ENCODE measurements at places on chromosomes 11 and 22.

GRCh38 chr22:33652615-33653014, 267.7 kb downstream of the LARGE1 start:
- DNase-seq: no peak

- no peak for DNase-seq
Measured at GRCh38 chr22:32701034-32701433, 100.5 kb upstream of the TIMP3 start.

DNA sequence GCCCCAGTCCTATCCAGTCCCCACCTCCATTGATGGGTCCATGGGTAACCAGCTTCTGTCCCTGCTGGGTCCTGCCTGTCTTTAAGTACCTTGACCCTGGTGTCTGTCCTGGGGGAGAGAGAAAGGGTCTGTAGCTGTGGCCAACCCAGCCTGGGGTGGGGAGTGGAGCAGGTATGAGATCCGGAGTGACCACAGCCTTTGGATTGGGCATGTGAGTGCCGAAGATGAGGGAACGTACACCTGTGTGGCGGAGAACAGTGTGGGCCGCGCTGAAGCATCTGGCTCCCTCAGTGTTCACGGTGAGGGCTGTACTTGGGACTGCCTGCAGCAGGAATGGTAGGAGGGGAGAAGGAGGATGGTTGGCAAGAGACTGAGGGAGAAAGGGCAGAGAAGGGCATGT, 5.2 kb downstream of the ROBO3 start:
- no peak for DNase-seq

DNA sequence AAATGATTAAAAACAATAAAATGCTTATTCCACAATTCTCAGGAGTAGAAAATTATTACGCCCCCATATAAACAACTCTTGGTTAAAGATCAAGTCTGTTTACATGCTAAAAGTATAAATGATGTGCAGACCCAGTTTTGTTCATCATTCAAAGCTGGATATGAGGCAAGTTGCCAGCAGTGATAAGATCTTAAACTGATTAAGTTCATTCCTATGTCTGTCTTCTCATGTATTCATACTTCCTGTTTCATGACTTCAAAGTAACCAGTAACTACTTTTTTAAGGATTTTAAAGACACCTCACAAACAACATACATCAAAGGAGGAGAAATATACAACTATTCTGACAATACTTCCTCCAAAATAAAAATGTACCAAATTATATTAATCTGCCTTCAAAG, 55.0 kb upstream of the ARHGAP32 start:
- DNase-seq: peak; percentile 47

DNA sequence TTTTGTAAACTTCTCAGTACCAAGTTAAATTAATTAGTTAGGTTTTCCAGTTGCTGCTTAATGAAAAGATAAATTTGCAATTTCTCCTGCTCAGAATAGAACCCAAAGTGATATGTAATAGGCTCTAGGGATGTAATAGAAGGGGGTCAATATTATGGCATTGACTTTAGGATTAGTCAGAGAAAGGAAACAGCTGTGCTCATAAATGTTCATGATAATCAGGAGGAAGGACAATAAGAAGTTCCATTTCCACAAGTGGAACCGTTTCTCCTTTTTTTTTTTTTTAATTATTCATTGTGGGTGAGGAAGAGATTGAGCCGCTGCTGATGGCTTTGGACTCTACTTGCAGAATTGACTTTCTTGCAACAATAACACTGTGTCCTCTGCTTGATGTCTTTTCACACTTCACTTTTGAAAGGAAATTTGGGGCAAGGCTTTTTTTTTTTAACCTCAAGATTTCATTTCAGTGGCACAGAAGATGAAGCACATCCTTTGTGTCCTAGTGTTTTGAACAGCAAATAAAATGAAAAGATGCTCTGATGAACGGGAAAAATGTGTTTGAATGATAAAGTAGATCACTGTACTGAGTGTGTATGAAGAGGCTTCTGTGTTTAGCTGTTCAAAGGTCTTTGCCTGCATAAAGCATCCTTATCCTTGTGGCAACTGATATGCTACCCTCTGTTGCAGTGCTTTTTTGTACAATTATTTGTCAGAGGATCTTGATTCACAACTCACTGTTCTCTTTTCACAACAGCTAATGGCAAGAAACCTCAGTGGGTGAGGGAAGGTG, 62.4 kb downstream of the GAS2 start:
- no peak for DNase-seq

GRCh38 chr22:44721213-44721612, 19.2 kb downstream of the PRR5 start:
- DNase-seq: peak; percentile 36

- no peak for DNase-seq
Measured at GRCh38 chr11:13098063-13098462, 88.9 kb downstream of the RASSF10 start.

GRCh38 chr11:121329781-121330395, 37.3 kb downstream of the SC5D start:
- no peak for DNase-seq

GRCh38 chr11:1699771-1700170, 2.8 kb downstream of the KRTAP5-6 start:
- DNase-seq: no peak

DNA sequence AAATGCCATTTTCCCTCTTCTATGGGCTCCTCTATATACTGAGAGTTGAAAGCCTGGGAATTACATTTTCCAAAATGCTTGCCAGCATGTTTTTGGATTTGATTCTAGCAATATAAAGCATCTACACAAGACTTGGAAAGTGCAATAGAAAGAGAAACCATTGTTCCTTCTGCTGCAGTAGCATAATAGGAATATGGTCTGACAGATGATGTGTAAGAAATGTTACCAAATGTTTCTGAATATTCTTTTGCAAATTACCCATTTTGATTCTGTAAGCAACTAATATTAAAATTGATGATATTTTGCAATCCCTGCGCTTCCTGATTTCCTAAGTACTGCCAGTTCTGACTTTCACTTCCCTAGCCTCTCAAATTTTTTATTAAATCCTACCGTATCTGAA, 61.6 kb downstream of the CASP12 start:
- no peak for DNase-seq

DNA sequence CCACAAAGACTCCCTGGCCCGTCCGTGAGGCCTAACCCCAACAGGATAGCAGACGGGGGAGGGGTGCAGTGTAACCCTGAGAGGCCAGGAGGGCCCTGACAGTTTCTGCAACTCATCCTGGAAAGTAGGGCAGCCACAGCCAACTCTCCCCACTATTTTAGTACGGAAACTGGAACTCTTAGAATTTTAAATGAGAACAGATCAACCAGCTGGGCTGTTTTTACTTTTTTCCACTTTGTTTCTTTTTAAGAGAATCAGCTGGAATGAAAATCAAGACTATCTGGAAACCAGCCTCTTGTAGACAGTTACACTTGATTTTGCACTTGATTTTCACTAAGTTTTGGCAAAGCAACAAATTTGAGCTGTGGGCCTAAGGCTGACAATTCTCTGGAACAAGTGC, 42.7 kb upstream of the NRIP3 start:
- no peak for DNase-seq

GRCh38 chr22:23849009-23850006, 8.4 kb upstream of the SLC2A11 start:
- DNase-seq: peak; percentile 82

- DNase-seq: no peak
Measured at GRCh38 chr11:69417699-69418085, 63.8 kb upstream of the LINC01488 start.

- DNase-seq: no peak
Measured at GRCh38 chr11:16217631-16218030, 138.7 kb downstream of the SOX6 start.

- DNase-seq: no peak
Measured at GRCh38 chr11:40401132-40401853, 1058.2 kb downstream of the LRRC4C start.

DNA sequence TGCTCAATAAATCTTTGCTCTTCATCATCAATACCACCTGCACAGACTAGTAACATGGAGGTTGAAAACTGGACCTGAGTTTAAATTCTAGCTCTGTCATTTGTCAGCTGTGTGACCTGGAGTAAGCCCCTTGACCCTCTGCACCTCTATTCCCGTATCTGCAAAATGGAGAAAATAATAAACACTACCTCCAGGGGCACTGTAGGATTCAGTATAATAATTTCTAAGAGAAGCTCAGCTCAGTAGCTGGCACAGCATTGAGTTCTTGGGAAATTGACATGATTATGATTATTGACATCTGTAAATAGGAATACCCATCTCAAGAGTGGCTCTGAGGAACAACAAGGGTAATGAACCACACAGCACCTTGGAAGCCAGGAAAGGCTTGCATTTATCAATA, 78.4 kb downstream of the MN1 start:
- DNase-seq: peak; percentile 48

DNA sequence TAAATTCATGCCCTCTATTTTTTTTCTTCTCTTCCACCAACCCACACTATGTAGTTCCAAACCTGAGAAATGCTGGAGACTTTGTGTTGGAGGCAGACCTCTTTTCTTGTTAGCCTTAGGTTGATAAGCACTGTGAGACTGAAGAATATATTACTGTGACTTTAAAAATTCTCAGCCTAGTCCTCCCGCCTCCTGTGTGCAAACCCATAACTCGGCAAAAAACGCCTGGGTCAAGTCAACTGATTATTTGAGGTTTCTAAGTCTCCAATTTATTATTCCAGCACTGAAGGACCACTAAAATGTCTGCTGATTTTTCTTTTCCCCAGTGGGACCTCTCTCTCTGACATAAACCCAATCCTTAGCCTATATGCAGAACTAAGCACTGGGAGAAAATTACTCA, 1946.0 kb upstream of the RAG2 start:
- DNase-seq: no peak

DNA sequence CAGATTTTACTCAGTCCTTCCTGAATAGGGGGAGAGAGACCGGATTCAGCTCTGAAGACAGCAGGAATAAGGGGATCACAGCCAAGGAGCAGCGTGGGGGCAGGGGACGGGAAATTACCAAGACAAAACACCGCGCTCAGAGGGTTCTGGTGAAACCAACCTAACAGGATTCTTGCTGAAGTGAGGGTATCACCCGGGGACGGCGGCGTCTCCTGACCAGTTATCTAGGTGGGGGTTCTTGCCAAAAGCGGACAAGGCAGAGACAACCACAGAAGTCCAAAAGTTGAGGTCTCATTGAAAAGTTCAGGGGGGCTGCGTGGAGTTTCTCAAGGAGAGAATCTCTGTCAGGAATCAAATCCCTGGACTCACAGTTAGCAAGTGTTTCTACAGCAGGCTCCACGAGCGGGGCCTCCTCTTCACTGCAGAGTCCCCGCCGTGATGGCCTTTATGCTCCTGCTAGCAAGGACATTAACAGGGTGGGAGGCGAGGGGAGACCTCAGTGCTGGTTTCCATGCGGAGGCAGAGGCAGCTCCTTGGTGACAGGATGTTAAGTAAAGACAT, 291.0 kb downstream of the BRD1 start:
- DNase-seq: no peak

DNA sequence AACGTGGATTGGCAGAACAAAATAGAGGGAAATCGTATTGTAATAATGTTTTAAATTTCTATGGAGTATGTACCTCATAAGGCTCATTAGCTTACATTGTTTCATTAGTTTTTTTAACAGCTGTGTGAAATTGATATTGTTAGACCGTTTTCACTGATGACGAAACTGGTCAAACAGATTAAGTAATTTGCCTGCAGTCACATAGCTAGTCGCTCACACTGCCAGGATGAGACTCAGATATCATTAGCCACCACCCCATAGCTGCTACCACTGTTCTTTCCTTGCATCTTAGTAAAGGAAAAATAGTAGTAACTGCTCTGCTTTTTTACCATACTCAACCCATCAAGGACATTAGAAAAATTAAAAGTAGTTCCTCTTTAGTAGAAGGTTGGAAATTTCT, 64.0 kb downstream of the DKK3 start:
- peak; percentile 39 for DNase-seq

DNA sequence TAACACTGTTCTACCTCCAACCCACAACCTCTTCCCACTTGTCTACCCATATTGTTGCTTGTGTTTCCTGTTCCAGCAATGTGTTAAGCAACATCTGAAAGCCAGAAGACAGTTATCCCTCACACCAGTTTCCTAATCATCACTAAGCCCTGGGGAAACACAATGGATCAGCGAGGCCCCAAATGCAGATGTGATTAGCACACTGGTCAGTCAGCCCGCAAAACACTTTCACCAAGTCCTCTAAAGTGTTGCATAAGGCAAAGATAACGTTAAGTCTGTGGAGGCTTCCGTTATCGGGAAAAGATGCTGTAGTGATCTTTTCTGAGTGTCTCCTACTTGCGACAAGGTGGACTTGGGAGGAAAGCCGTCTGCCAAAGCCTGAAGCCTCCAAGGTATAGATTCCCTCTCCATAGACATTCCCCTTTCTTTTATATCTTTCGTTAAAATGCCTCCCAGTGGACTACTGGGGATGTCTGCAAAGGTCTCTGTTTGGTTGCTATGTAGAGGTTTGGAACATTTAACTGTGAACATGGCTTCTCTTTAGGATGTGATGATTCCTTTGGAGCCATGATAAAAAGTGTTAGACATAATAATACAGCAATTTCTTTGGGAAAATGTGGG, at the start of gene MS4A3:
TSS of gene MS4A3 (plus strand) at position 317 of the 621 bp plus-strand sequence. CDS start 4,496 bp downstream, outside the sequence.
- DNase-seq: peak; percentile 74

DNA sequence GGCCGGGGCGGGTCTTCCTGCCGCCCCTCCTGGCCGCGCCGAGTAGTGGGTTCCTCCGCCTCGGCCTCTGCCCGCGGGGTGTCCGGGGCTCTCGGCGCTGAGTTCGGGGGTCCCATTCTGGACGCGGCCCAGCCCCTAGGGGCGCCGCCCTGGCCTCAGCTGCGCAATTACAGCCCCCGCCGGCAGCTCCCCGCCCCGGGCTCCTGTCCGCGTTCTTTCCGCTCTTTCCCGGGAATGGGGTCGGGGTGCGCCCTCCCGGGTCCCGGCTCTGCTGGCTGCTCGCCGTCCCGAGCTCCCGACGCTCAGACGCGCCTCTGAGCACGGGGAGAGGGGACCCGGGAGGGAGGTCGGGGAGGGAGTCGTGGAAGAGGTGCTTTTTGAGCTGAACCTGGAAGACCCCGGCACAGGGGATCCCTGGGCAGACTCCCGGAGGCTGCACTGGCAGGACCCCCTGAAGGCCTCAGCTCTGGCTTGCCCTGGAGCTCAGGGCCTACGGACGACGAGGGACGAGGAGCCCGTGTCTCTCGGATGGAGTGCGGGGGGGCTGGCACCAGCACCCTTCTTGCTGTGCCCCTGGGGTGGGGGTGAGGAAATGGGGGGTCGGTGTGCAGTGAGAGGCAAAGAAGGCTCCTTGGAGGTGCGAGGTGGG, 558 bp downstream of the TSPAN4 start:
- no peak for DNase-seq

DNA sequence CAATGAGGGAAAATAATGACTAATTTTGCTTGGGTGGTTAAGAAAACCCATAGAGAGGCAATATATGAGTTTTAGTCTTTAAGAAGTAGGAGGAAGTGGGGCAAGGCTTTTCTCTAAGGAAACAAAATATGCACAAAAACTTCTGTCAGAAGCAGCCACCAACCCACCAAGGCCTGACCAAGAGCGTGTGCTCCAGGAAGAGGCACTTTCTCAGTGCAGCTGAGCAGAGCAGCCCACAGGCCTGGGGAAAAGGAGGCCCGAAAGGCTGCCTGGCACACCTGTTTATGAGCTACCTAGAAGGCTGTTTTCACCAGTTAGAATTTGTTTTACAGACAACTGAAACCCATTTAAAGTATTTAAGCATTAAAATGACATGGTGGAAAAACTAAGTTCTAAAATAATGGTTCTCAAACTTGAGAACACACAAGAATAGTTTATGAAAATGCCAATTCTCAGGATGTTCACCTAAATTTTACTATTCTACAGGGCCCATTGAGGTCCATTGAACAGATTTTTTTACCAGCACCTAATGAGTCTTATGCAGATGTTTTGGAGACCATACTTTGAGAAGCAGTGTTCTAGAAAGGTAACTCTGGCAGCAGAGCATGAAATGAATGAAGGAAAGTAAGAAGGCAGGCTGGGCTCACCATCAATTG, 160.5 kb upstream of the DDI1 start:
- DNase-seq: no peak
